ENCODE measurements at places on chromosomes 6 and 20.
A peak's percentile ranks its signal among the peaks of the same experiment; 100 is the strongest.

GRCh38 chr6:50989123-50989522 is 170.5 kb downstream of the TFAP2B start:
- no peak for DNase-seq

- no peak for DNase-seq
Observed at GRCh38 chr6:121668259-121668658, 232.8 kb downstream of the GJA1 start.

GRCh38 chr6:161446296-161446925 is 172.6 kb upstream of the AGPAT4 start:
- no peak for DNase-seq

DNA sequence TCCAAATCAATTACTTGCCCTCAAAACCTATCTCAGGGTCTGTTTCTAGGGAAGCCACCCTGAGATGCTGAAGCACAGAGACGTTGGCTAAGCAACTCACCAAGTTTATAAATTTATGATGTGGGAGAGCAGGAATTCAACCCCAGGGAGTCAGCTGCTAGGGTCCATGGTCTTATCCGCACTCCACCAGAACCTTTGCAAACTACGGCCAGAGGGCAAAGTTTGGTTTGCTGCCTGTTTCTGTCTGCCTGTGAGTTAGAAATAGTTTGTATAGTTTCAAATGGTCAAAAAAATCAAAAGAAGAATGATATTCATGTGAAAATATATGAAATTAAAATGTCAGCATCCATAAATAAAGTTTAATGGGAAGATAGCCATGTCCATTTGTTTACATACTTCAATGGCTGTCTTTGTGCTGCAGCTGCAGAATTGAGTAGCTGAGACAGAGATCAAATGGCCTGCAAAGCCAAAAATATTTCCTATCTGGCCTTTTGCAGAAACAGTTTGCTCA is 83.7 kb upstream of the ZFP64 start:
- DNase-seq, result no peak

GRCh38 chr6:52839124-52840055 is 1.2 kb downstream of the GSTA5 start:
- peak; percentile 18 for DNase-seq

DNA sequence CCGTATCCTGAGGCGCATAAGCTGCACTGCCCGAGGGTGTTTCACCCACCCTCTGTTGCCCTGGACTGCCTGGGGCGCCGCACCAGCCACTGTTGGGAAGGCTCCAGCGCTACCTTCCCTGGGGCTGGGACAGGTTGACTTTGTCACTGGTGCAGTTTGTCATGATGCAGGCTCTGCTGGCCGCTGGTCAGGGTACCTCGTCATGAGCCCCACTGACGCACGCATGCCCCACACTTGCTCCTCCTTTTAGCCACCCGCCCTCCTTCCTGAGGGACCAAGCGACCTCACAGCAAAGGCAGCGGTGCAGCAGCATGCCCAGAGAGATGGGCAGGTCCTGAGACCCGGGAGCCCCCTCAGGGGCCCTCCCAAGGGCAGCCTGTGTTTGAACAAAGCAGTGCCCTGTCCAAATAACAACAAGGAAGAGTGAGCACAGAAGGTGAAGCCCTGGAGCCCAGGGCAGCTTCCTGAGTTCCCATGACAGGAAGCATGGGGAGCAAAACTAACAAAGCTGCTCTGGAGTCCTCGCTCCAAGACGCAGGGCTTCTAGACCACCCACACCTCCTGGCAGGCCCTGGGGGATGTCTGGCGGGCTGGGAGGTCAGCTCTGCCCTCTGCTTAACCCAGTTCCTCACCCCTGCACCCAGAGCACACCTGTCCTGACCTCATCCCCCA is 50.1 kb upstream of the SMOC2 start:
- DNase-seq, result no peak

DNA sequence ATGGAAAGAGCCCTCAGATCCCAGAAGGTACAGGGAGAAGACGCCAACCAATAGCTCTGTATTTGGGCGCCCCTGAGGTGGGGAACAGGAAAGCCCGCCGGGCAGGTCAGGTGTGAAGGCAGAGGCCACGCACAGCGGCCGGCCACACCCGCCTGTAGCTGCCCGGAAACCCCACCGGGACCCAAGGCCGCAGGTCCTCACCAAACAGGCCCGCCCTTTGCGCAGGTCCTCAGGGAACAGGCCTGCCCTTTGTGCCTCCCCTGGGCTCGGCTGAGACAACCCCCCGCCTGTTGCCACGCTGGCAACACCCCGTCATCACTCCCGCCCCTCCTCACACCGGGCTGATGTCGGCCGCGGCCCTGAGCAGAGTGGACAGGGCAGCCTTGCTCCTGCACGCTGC is 44.9 kb upstream of the CHRNA4 start:
- DNase-seq, result no peak

GRCh38 chr6:44932651-44933091 is 395.5 kb upstream of the RUNX2 start:
- peak; percentile 29 for DNase-seq

- no peak for DNase-seq
Observed at GRCh38 chr6:23081701-23082100, 512.3 kb downstream of the HDGFL1 start.

- DNase-seq, result no peak
Observed at GRCh38 chr20:34042262-34042661, 48.6 kb downstream of the RALY start.

- DNase-seq, result peak; percentile 34
Observed at GRCh38 chr20:46757754-46758678, 48.6 kb downstream of the SLC2A10 start.

- DNase-seq, result no peak
Observed at GRCh38 chr6:93970684-93971083, 551.3 kb upstream of the EPHA7 start.

DNA sequence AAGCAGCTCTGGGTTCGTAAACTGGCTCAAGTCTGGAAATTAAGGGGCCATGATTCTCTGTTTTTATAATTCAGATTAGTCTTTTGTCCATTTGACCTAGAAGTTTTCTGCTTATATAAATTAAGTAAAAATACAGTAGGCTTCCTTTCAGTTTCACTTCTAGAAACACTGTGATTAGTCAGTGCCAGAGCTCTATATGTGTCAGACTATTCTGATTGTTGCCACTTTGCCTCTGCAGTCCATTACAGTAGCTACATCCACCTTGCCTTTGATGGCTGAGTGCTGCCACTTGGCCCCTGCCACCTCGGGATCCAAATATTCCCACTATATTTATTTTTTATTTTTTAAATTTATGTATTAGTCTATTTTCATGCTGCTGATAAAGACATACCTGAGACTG is 7.9 kb downstream of the ZC2HC1B start:
- DNase-seq, result no peak

DNA sequence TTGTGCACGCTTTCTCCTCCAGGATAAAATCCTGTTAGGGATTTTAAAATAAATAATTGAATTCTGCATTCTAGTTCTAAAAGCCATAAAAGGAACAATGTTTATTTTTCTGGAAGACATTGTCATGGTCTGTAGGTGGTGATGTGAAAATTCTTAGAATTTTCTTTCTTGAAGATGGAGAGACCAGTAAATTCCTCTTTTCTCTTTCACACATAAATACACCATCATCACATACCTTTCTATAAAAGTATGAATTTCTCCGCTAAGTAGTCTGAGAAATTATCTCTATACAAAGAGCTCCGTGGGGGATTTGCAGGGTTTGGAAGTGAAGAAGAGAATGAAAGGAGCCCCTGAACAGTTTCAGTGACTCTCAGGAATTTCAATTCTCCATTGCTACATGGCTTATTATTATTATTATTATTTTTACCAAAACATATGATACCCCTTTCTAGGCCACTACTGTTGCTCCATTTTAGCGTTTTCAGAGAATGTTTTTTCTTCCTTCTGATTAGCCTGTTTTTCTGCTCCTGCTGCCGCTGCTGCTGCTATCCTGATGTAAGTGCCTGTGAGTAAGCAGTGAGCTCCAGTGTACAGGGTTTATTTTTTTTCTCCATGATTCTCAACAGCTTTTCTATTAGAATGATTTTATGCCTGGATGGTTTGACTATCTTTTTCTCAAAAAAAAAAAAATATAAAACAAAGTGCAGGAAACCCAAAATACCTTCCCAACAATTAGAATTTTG is 145.8 kb downstream of the SAMD5 start:
- no peak for DNase-seq

DNA sequence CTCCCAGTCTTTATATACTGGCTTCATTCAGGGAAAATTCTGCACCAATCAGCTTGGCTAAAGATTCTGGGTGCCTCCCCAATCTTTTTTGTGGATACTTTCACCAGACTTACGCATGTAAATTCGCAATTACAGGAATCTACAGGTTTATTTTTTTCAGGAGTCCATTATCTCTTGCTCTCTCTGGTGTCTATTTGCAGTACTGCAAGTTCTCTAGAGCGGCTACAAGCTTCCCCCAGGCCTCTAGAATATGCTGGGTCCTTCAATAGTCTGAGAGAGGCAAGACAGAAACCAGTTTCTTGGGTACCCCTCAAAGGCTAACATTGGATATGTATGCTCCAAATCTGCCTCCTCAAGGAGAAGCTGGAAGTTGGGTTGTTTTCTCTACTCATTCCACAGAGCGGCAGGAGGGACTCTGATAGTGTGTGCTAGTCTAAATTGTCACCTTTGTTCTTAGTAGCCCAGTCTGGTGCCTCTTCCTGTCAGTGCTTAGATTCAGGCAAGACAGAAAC is 58.5 kb downstream of the SUN5 start:
- no peak for DNase-seq

- DNase-seq, result no peak
Observed at GRCh38 chr6:74871757-74872156, 334.1 kb downstream of the COL12A1 start.

- DNase-seq, result no peak
Observed at GRCh38 chr20:31578448-31579138, 26.5 kb upstream of the ID1 start.

- no peak for DNase-seq
Observed at GRCh38 chr20:61772828-61773631, 292.7 kb downstream of the TAF4 start.

DNA sequence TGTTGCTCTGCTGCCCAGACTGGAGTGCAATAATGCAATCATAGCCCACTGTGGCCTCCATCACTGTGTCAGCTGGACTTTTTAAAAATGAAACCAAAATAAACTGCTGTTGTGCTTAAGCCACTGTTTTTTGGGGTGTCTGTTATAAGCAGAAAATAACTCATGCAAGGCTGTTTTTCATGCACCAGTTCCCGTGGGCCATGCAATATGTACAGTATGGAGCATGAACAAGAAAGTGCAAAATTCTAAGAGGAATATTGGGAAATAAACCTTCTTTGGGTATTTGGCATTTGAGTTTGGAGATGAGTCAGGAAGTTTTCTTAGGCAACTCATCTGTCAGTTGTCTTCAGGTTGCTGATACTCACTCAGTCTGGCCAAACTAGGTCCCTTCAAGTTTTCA is 14.9 kb upstream of the ZFAND3 start:
- DNase-seq, result no peak

GRCh38 chr20:2739042-2739398 is 46.4 kb downstream of the EBF4 start:
- no peak for DNase-seq

- DNase-seq, result no peak
Observed at GRCh38 chr20:58453391-58453790, 61.8 kb downstream of the APCDD1L start.

GRCh38 chr6:15818044-15818443 is 155.2 kb upstream of the DTNBP1 start:
- DNase-seq, result no peak

DNA sequence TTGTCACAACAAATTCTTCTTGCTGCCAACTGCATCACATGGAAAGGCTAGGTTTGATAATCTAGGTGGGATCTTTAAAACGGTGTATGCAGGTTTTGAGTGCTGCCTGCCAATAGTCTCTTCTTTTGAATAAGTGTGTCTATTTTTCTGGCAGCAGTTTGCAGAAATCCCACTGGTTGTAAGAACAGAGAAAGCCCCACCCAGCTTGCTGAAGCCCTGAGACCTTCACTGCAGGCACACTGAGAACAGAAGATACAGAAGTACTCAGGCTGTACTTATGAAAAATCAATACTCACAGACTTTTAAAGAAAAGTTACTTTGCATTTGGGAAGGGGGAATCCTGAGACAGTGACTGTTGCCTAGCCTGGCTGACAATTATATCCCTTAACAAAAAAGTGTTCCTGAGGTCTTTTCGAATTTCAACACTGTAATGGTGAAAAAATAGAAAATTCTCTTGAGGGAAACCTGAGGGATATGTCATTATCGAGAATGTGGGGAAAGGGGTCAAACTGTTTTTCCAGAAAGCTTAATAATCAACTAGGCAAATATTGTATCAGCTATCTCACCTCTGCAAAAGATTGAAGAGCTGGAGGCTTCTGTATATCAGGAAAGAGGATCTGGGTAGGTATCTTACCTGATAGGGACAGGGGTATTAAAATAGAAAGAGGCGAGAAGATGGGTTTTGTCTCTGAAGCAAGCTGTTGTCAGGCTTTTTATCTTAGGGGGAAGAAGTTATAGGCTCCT is 199.9 kb downstream of the LRFN2 start:
- no peak for DNase-seq

DNA sequence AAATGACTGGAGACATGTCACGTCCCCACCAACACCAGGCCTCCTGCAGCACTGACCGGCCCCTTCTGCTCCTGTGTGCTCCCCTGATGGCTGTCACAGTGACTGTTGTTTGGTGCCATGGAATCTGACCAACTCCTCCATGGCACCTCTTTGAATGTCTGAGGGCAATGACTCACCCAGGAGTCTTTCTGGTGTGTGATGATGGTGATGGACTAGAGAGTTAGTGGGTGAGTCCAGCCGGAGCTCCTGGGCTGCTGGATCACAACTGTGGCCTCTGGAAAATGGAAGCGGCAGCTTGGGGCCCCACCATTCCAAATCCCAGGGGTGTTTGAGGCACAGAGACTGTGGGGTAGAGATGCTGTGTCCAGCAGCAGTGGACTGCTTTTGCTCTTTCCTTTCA is 133.3 kb downstream of the TFAP2C start:
- no peak for DNase-seq

DNA sequence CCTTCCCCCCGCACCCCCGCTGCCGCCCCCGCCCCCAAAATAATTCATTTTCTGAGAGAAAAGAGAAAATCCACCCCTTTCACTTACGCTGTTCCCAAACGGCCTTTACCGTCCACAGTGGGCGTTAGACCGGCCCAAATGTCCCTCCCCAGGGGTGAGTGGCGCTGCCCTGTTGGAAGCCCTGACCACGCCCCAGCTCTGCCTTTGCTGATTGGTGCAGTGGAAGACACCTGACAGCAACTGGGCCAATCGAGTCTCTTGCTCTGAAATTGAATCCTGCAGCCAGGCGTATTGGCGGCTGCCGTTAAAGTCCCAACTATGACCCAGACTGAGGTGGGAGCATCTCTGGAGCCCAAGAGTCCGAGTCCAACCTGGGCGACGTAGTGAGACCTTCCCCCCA is 15.7 kb downstream of the ZFP64 start:
- no peak for DNase-seq

- DNase-seq, result no peak
Observed at GRCh38 chr6:137791281-137792159, 75.5 kb upstream of the TNFAIP3 start.

- no peak for DNase-seq
Observed at GRCh38 chr20:15597306-15597705, 975.9 kb downstream of the KIF16B start.
